ENCODE measurements at places on chromosomes 11 and 22. TPM values are rescaled to one million over a fixed set of nuclear protein-coding genes. Genes with fewer than 3 reads are reported as not detected.

ZBED4 gene
- total RNA-seq = 4.3 TPM

FOXR1 gene
- not detected for total RNA-seq

C11orf86 gene
- total RNA-seq = 0.28 TPM

EMID1 gene
- total RNA-seq = 1.00 TPM

OR8D4 gene
- total RNA-seq = not detected

OR4D5 gene
- not detected for total RNA-seq

OR5A1 gene
- not detected for total RNA-seq

SMC1B gene
- not detected for total RNA-seq

HNRNPUL2 gene
- 7.3 TPM for total RNA-seq

OR5AR1 gene
- not detected for total RNA-seq

TPBGL gene
- not detected for total RNA-seq

TECTA gene
- 0.28 TPM for total RNA-seq

SC5D gene
- total RNA-seq = 39.8 TPM

All from smooth muscle cell of bladder (primary cell).